HCT116 (cell line): ENCODE measurements at places on chromosomes 11 and 22.
A peak's percentile ranks its signal among the peaks of the same experiment; 100 is the strongest.

- no peak for DNase-seq
Measured at GRCh38 chr11:131814108-131814507, 443.7 kb downstream of the NTM start.

DNA sequence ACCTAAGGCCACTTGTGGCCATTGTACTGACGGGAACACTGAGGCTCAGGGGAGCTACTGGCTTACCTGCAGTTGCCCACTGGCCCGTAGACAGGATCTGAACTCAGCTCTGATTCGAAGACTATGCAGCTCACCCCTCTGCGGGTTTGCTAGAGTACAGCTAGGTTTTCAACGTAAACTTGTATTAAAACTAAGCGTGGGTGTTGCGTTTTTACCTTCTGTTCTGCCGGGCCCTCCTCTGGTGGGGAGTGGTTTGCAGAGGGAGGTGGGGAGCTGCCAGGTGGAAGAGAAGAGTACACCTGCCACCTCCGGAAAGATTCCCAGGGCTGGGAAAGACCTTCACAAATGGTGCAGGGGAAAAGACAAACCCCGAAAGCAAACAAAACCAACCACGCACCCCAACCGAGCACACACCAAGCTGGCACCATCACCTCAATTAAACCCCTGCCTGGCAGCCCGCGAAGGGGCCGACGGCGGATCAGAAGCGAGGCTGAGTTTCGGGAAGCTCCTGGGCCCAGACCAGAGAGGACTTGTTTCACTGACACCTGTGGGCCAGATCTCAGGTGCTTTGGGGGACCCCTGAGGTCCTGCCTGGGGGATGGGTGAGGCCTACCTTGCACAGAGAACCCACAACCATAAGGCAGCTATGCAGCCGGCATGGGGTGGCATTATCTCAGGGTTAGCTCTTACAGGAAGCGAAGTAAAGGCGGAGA is 37.7 kb downstream of the SHISAL1 start:
- DNase-seq: no peak

DNA sequence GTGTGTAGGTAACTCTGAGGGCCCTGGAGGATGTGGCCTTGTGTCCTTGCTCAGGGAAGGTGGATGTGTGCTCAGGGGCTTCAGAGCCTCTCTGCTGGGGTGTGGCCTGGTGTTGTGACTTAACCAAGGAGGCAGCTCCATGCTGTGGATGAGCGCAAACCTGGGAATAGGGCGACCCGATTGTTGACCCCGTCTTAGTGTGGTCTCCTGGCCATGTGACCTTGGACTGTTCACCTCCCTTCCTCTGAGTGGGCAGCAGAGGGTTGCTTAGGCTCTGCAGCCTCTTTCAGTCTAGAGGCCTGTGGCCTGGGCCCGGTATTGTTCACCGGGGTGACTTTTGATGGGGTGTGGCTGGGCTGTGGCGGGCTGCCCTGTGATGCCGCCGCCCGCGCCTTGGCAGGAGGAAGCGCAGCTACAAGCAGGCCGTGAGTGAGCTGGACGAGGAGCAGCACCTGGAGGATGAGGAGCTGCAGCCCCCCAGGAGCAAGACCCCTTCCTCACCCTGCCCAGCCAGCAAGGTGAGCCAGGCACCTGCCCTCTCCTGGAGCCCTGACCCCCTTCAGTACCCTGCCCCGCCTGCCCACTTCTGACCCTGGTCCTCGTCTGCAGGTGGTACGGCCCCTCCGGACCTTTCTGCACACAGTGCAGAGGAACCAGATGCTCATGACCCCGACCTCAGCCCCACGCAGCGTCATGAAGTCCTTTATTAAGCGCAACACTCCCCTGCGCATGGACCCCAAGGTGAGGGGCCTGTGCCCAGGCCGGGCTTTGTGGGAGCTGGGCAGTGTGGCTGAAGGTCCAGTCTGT is 16.7 kb downstream of the INCENP start:
- no peak for DNase-seq

GRCh38 chr22:48781391-48781790 is 1046.3 kb downstream of the BRD1 start:
- DNase-seq: no peak

DNA sequence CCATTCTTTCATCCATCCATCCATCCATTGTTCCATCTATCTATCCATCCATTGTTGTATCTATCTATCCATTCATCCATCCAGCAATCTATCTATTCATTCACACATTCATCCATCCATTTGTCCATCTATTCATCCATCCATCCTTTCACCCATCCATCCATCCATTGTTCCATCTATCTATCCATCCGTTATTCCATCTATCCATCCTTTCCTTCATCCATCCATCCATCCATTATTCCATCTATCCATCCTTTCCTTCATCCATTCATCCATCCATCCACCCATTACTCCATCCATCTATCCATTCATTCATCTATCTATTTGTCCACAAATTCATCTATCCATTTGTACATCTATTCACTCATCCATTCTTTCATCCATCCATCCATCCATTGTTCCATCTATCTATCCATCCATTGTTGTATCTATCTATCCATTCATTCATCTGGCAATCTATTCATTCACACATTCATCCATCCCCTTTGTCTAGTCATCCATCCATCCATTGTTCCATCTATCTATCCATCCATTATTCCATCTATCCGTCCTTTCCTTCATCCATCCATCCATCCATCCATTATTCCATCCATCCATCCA is 65.9 kb upstream of the ANO1 start:
- DNase-seq: no peak

- DNase-seq: no peak
Measured at GRCh38 chr22:31857247-31857646, 87.1 kb upstream of the YWHAH start.

GRCh38 chr11:20030472-20030871 is 129.8 kb downstream of the DBX1 start:
- DNase-seq: no peak

DNA sequence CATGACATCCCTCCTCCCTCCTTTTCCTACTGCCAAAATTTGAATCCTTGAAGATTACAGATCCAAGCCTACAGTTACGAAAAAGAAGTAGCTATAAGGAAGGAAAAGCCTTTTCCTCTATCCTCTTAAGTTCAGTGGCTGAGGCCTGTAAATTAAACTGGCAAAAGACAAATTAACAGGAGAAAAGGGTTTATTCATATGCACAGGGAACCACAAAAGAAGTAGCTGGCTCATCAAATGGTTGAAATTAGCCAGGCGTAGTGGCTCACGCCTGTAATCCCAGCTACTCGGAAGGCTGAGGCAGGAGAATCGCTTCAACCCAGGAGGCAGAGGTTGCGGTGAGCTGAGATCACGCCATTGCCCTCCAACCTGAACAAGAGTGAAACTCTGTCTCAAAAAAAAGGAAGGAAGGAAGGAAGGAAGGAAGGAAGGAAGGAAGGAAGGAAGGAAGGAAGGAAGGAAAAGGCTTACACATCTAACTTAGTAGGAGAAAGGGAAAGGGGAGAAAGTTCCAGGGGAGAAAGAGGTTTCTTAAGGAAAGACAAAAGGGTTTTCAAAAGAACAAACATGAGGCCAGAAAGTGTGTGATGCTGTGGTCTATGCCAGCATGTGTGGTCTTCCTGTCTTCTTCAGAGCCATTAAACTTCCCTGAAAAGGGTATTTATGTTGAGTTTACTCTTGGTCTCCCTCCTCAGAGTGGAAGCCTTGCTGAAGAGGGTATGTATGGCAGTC is 5.1 kb upstream of the SMPD1 start:
- no peak for DNase-seq

DNA sequence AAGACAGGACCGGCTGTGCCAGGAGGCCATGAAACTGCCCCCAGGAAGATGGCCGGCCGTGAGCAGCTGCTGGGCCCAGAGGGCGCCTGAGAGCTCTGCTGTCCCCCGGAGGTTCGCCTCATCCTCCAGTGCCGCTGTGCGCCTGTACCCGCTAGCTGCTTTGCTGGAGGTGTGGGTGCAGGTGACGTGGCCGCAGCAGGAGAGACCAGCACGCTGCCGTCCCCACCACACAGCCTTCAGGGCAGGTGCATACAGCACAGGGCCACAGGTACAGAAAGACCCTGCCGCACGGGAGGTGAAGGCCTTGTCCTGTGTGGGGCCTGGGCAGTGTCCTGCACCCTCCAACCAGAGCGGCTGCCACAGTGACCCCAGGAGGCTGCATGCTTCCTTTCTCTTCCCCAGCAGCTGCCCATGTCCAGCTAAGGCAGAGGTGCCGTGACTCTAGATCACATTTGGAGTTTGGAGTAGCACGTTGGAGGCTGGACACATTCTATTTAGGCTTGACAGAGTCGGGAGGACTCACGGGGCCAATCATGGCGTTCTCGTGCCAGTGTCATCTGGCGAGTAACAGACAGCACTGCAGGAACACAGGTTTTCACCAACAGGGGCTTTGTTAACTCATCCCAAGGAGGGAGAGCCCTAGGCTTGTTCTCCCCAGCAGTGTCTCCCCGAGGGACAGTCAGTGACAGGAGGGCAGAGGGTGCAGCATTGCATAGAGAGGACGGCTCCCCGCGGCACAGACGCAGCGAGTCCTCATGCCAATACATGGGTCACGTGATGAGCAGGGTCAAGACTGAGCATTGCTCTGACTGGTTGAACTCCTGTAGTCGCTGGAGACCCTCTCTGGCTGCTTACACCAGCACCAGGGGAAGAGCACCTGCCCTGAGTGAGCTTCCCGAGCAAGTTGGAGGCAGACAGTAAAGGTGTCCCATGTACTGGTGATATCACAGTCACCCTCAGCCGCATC is 18.7 kb upstream of the PANX2 start:
- DNase-seq: no peak

- peak; percentile 10 for DNase-seq
Measured at GRCh38 chr11:14645015-14645912, 1.7 kb downstream of the PDE3B start.

- no peak for DNase-seq
Measured at GRCh38 chr11:129894278-129895125, 876 bp downstream of the NFRKB start.

GRCh38 chr11:84165139-84165538 is 879.0 kb upstream of the CCDC90B start:
- no peak for DNase-seq

GRCh38 chr11:27291302-27291889 is 71.6 kb downstream of the CCDC34 start:
- peak; percentile 15 for DNase-seq

- no peak for DNase-seq
Measured at GRCh38 chr22:47808236-47808635, 1045.8 kb downstream of the TBC1D22A start.

- no peak for DNase-seq
Measured at GRCh38 chr11:62421996-62422395, 3.2 kb downstream of the SCGB1A1 start.

- DNase-seq: no peak
Measured at GRCh38 chr11:132639403-132639802, 892.9 kb downstream of the OPCML start.

GRCh38 chr11:65730461-65730860 is 9.9 kb upstream of the RNASEH2C start:
- DNase-seq: no peak

GRCh38 chr11:57751676-57752253 is at the start of gene BTBD18:
Gene BTBD18 (minus strand): TSS chr11:57751819. CDS start chr11:57751188, 631 bp downstream.
- DNase-seq: no peak

- no peak for DNase-seq
Measured at GRCh38 chr22:48173061-48173772, 1410.8 kb downstream of the TBC1D22A start.

DNA sequence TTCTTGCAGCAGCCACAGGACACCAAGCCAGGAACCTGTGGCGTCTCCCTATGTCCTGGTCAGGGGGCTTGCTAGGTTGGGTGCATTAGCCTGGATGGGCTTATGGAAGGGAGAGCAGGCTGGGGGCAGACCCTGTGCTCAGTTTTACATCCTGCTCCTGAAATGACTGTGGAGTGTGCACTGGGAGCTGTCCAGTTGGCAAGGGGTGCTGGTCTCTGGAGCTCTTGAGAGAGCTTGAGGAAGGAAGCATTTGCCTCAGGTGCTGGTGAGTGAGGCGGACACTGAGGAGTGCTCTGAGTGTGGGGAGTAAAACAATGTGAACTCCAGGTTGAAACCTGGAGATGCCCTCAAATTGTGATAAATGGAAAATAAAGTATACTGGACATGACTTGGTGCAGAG is 3.4 kb downstream of the SCGB1D4 start:
- DNase-seq: no peak
